ENCODE measurements at places on chromosomes 12 and 14.
A peak's percentile ranks its signal among the peaks of the same experiment; 100 is the strongest.

DNA sequence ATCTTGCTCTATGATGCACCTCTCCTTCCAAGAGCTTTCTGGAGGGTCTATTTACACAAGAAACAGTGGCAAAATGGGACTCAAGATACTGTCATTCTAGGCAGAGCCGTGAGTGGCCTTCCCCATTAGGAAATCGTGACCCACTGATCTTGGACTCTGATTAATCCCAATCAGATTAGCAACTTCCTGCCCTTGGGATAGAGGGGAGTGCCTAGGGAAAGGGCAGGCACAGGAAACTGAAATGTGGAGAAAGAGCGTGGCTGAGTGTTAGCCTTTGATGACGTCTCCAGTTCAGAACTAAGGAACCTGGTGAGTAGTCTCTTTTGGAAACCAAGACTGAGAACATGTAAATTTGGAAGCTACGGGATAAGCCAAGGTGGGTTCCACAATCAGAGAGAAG is 76.1 kb downstream of the NUAK1 start:
- DNase-seq: no peak

DNA sequence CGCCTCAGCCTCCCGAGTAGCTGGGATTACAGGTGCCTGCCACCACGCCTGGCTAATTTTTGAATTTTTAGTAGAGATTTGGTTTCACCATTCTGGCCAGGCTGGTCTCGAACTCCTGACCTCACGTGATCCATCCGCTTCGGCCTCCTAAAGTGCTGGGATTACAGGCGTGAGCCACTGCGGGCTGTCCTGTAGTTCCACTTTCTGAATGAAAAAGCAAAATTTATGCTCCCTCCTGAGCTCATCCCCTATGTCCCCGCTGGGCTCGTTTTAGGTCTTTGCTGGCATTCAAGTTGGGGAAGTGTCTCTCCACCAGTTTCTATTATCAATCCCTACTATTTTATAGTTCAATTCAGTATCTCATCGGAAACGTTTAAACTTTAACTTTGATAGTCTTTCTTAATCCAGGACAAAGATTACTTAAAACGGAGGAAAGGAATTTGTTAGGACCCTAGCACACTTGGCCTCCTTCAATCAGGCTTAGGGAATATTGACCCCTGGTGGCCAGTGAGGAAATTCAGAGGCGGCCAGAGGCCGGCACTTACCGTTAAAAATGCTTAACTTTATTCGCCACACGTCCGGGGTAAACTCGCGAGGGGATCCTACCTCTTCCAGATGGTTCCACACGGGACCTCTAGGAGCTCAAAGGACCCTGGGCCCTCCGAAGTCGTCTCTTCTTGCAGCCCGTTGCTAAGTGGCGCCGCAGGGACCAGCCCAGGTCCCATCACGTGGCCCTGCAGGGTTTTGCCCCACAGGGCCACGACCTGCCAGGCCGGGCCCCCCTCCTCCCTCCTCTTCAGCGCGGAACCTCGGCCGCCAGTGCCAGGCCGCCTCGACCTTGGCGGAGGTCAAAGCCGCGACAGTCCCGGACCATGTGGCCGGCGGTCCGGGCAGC is 11.4 kb upstream of the DNAL1 start:
- DNase-seq: peak; percentile 30

DNA sequence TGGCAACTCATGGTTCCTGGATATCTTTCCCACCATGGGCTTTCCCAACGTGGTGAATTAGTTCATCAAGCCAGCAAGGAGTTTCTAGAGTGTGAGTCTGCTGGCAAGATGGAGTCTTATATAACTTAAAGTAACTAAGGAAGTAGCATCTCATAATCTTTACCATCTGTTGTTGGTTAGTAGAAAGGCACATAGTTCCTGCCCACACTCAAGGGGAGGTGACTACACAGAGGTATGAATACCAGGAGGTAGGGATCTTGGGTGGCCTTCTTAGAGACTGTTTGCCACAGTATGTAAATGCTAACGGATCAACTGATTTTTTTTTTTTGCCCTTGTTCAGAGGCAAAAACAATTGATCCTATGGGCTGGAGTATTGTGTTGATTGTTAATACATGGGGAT is 446.9 kb downstream of the ATP23 start:
- no peak for DNase-seq

GRCh38 chr12:22653075-22653474 is 28.1 kb downstream of the ETNK1 start:
- no peak for DNase-seq

DNA sequence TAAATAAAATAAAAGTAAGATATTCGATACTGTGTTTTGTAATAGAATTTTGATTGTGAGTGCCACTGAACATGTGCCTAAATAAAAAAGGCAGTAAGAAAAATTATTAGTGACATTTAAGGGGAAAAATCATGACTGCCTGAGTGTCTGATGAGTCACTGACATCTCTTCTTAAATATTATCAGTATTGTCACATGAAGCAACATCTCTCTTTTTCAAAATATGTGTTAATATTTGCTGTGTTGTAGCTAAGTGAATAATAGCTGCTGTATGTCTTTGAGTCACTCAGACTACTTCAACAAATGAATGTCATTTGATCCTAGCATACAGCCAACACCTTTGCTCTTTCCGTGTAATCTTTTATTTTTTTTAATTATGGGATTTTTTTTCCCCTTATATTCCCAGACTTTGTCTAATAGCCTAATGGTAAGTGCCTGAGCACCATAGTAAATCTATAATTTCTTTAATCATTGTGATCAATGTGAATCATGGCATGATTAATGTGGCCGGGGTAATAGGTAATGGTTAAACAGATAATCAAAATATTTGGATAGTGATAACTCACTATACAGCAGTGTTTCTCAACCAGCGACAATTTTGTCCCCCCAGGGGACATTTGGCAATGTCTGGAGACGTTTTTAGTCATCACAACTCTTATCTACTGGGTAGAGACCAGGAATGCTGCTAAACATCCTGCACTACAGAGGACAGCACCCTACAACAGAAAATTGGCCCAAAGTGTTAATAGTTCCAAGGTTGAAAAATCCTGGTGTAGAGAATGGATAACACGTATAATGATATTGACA is 11.7 kb upstream of the OTX2 start:
- no peak for DNase-seq

DNA sequence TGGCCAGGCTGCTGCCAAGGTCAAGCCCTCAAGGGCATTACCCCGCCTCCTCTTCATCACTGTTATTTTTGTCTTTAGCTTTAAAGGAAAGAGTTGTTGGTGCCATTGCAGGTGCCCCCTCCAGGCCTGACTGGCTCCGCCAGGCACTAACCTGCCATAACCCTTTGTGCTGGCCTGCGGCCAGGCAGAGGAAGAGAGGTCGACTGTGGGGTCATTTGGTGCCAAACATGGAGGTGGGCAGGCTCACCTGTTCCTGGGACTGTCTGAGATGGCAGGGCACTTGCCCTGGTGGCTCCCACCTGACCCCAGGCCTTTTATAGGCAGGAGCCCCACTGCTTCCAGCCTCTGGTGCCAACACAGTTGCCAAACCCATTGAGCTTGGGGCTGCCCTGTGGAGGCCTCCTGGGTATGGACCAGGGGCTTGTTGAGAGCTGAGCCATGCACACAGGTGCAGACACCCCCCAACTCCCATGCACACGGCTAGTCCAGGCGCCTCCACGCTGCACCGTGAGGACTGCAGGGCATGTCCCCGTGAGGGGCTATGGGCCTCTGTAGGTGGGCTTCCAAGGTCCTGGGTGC is 29.4 kb upstream of the PLD4 start:
- no peak for DNase-seq

- no peak for DNase-seq
Observed at GRCh38 chr12:27220988-27221345, 23.1 kb upstream of the STK38L start.

- DNase-seq: no peak
Observed at GRCh38 chr14:77183896-77184295, 2.3 kb downstream of the TMEM63C start.
